Left lung (tissue), 14 donors: ENCODE measurements at places on chromosomes 5 and 9. TPM values are rescaled to one million over a fixed set of nuclear protein-coding genes. Genes with fewer than 3 reads are reported as not detected.

DNA sequence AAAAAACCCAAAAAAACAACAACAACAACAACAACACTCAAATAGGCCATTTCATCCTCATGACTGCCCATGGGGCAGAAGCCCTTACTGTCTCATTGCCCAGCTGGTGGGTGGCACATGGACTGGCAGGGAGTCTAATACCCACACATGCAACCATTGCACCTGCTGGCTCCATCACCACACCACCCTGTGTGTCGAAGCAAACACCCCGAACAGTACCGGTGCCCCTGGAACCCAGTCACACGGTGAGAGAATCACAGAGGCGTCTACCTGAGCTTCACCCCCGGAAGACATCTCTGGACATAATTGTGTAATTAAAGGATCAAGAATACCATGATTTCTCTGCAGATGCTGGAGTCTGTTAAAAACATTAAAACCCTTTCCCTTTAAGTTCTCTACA, 6.5 kb downstream of the PAEP start:
- H3K36me3 ChIP-seq = no peaks in the 10 kb centered on the region
- H3K27ac ChIP-seq = no peak overlapping the region
- no peak overlapping the region for H3K4me3 ChIP-seq
- DNase-seq = peak; percentile 24
- H3K4me1 ChIP-seq = no peaks in the 10 kb centered on the region

GRCh38 chr9:122076117-122076516, 17.0 kb downstream of the TTLL11 start:
- no peaks in the 10 kb centered on the region for H3K4me1 ChIP-seq
- no peak for DNase-seq
- H3K27me3 ChIP-seq = no peaks in the 10 kb centered on the region
- no peak overlapping the region for H3K27ac ChIP-seq
- H3K36me3 ChIP-seq = no peaks in the 10 kb centered on the region
- no peak overlapping the region for H3K4me3 ChIP-seq

- H3K36me3 ChIP-seq = no peaks in the 10 kb centered on the region
- H3K4me1 ChIP-seq = no peaks in the 10 kb centered on the region
- H3K27me3 ChIP-seq = no peaks in the 10 kb centered on the region
- no peak overlapping the region for H3K27ac ChIP-seq
Measured at GRCh38 chr9:109861499-109861898, 81.5 kb downstream of the PALM2AKAP2 start.

GRCh38 chr5:3218916-3219650, 376.5 kb upstream of the IRX1 start:
- peak; percentile 24 for DNase-seq
- no peaks in the 10 kb centered on the region for H3K27me3 ChIP-seq
- H3K27ac ChIP-seq = no peak overlapping the region
- H3K4me1 ChIP-seq = no peaks in the 10 kb centered on the region
- no peaks in the 10 kb centered on the region for H3K36me3 ChIP-seq
- H3K4me3 ChIP-seq = no peak overlapping the region

DNA sequence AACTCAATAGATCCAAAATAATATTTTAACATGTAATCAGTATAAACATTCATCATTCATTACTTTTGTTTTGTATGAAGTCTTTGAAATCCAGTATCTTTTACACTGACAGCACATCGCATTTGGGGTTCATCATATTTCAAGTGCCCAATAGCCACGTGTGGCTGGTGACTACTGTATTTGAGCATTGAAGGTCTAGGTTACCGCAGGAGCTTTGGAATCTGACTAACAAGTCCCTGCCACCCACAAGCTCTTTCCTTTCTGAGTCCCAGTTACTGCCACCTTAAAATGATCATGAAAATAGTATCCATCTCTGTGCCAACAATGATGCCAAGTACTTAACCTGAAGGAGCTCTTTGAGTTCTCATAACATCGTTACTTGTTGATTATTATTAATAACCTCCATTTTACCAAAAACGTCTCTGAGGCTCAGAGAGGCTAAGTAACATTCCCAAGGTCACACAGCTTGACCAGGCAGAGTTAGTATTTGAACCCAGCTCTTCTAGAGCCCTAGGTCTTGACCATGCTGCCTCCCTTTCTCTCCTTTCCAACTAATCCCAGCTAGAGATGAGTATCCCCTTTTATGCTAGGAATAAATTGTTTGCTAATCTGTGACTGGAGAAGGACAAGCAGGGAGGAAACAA, 24.2 kb downstream of the ARHGEF37 start:
- no peaks in the 10 kb centered on the region for H3K36me3 ChIP-seq
- peak overlapping the region; percentile 19 for H3K27ac ChIP-seq
- DNase-seq = no peak
- no peaks in the 10 kb centered on the region for H3K27me3 ChIP-seq
- no peaks in the 10 kb centered on the region for H3K4me1 ChIP-seq

DNA sequence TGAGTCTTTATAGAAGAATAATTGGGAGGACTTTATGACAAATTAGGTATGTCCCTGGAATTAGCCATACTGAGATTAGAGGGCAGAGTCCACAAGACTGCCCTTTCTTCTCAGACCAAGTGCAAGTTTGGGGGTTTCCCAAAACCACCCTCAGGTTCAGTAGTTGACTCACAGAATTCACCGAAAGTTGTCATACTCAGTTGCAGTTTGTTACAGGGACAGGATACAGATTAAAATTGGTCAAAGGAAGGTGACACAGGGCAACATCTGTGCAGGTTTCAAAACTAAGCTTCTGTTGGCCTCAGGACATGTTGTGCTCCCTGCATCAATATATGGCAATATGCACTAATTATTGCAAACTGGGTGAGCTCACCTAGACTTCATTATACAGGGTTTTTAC, 3.8 kb downstream of the RANBP17 start:
- H3K4me1 ChIP-seq = peaks cover 4% of the 10 kb centered on the region
- H3K4me3 ChIP-seq = no peak overlapping the region
- H3K27ac ChIP-seq = no peak overlapping the region
- H3K36me3 ChIP-seq = no peaks in the 10 kb centered on the region
- no peaks in the 10 kb centered on the region for H3K27me3 ChIP-seq

GRCh38 chr5:80711938-80712337, 57.2 kb upstream of the DHFR start:
- no peak overlapping the region for H3K27ac ChIP-seq
- no peak for DNase-seq
- H3K4me1 ChIP-seq = no peaks in the 10 kb centered on the region
- H3K36me3 ChIP-seq = peaks cover 29% of the 10 kb centered on the region
- no peak overlapping the region for H3K4me3 ChIP-seq

FAM114A2 gene
- total RNA-seq = 35.4 TPM

SLC34A3 gene
- not detected for total RNA-seq

TAF1L gene
- total RNA-seq = not detected

IL5 gene
- total RNA-seq = not detected

GPR150 gene
- total RNA-seq = 0.26 TPM

VDAC1 gene
- total RNA-seq = 144 TPM

TLX3 gene
- not detected for total RNA-seq
